ENCODE measurements at places on chromosomes 1 and 21. TPM values are rescaled to one million over a fixed set of nuclear protein-coding genes. Genes with fewer than 3 reads are reported as not detected.

Gene FAM72C
- total RNA-seq: not detected

Gene PPP1R8
- total RNA-seq: 33.0 TPM

DNA sequence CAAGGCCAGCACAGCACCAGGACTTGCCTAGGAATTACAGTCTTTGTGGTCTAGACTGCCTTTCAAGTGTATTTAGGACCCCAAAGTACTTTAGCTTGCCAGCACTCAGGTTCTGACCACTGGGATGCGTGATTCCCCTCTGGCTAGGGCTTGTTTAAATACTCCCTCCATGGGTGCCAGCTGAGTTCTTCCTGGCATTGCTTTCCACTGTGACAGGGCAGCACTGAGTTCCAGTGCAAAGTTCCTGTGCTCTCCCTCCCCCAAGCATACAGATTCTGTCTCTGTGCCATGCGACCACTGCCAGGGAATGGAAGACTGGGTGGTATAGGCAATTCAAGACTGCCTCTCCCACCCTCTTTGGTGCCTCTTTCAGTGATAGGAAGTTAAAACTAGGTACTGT, 45.9 kb downstream of the NIBAN1 start:
- H3K27me3 ChIP-seq: no peaks in the 10 kb centered on the region
- DNase-seq: no peak
- H3K36me3 ChIP-seq: no peaks in the 10 kb centered on the region
- H3K27ac ChIP-seq: no peak overlapping the region
- peaks cover 9% of the 10 kb centered on the region for H3K4me1 ChIP-seq

- no peaks in the 10 kb centered on the region for H3K4me1 ChIP-seq
- H3K4me3 ChIP-seq: no peak overlapping the region
- no peak overlapping the region for H3K27ac ChIP-seq
- no peaks in the 10 kb centered on the region for H3K36me3 ChIP-seq
Measured at GRCh38 chr21:24204641-24205040, 1402.6 kb downstream of the MRPL39 start.

DNA sequence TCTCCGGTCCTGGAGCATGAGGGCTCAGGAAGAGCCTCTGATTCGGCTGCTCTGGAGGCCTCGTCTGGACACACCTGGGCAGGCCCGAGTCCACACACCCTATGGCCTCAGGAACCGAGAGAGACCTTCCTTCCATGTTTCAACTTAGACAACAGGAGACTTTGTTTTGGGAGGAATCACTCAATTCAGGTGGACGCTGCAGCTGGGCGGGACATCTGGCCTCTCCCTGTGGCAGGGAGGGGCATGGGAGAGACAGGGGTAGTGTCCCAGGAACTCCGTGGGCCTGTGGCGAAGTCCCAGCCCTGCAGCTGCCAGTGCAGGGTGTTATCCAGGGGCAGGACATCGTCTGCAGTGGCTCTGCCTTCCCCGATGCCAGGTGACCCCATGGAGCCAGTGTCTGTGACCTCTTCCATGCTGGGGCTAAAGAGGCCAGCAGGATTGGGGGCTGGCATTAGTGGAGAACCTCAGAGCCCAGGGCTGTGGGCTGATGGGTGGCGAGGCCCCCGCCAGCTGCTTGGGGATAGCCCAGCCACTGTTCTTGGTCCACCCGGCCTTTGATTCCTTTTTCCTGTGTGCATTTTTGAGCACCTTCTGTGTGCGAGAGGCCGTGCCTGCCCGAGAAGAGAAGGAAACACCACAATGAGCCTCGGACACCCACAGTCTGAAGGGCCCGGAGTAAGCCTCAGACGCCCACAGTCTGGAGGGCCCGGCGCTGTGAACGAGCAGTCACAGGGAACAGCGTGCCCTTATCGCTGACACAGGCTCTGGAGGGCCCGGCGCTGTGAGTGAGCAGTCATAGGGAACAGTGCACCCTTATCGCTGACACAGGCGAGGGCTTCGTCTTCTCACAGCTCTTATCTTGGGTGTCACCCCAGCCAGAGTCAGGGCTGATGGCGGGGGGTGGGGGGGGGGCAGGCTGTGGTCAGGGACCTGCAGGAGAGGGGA, 6.2 kb downstream of the COL18A1 start:
- peaks cover 4% of the 10 kb centered on the region for H3K4me1 ChIP-seq
- DNase-seq: no peak
- peaks cover 6% of the 10 kb centered on the region for H3K27me3 ChIP-seq
- no peak overlapping the region for H3K4me3 ChIP-seq

DNA sequence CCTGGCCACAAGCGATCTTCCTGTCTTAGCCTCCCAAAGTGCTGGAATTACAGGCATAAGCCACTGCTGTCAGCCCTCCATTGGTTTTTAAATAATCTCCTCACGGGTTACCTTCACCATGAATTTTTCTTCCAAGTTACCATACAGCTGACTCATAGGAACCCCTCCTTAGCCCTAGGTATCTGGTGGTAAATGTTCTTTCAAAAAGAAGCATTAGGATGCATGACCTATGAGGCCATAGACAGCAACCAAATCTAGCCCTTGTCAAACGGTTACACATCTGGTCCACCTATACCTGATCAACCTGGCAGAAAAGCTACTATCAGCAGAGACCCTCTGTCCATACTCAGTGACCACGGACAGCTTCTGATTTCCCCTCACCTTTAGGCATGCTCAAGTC, 12.7 kb upstream of the DEGS1 start:
- no peaks in the 10 kb centered on the region for H3K4me1 ChIP-seq
- H3K27me3 ChIP-seq: no peaks in the 10 kb centered on the region
- no peak for DNase-seq
- no peak overlapping the region for H3K4me3 ChIP-seq
- no peak overlapping the region for H3K27ac ChIP-seq

DNA sequence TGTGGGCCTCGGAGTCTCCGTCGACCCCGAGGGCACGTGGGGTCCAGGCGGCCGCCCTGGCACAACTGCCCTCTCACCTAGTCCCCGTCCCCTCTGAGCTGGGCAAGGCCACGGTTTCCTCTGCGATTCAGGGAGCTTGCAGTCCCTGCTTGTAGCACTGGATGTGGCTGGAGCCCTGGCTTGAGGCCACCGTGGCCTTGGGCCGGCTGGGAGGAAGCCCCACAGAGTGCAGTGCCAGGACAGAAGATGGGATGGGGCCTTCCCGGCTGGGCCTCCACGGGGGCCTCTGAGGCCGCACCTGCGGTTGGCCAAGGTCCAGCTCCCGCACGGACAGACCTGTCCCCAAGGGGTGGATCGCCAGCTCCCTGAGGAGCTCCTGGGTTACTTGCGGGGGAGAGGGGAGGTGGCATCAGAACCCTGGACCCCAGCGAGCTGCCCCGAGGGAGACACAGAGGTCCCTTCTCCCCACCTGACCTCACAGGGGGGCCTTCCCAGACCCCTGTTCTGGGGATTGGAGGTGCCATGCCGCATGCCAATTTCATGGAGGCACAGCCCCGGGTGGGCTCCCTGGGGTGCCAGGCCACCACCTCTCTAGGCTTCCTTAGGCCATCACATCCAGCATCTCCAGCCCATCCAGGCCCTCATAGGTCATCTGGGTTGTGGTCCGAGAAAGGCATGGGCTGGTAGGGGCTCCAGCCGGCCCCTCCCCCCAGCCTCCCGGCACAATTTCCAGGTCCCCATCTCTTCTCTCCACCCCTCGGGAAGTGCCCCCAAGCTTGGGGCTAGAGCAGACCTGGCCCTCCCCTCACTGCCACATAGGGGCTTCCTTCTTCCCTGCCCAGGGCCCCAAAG, 80.8 kb downstream of the MORN1 start:
- H3K27me3 ChIP-seq: no peaks in the 10 kb centered on the region
- peaks cover 39% of the 10 kb centered on the region for H3K4me1 ChIP-seq
- DNase-seq: no peak

DNA sequence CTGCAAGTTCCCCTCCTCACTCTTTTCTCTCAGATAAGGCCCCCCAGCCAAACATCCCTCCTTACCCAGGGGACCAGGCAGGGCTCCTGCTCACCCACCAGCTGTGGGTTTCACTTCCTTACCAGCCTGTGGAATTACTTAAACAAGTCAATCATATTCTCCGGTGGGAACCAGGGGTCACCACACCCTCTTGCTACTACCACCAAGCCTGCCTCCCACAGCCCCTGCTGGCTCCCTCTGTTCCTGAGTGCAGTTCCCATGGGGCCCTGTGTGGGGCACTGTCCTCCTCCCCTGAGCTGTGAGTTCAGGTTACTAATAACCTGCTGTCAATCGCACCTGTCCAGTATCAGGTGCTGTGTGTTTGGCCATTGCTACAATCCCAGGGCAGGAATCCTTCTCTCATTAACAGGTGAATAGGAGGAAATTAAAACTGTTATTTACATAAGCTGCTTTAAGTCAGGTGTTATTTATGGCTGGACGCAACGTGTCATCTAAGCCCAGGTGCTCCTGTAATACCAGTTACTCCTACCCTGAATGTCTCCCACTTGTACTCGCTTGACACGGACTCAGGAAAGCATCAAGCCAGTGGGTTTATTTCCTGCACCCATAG, 53.1 kb upstream of the LBR start:
- DNase-seq: peak; percentile 71
- H3K27me3 ChIP-seq: no peaks in the 10 kb centered on the region
- H3K4me1 ChIP-seq: no peaks in the 10 kb centered on the region
- H3K27ac ChIP-seq: no peak overlapping the region
- H3K4me3 ChIP-seq: no peak overlapping the region

DNA sequence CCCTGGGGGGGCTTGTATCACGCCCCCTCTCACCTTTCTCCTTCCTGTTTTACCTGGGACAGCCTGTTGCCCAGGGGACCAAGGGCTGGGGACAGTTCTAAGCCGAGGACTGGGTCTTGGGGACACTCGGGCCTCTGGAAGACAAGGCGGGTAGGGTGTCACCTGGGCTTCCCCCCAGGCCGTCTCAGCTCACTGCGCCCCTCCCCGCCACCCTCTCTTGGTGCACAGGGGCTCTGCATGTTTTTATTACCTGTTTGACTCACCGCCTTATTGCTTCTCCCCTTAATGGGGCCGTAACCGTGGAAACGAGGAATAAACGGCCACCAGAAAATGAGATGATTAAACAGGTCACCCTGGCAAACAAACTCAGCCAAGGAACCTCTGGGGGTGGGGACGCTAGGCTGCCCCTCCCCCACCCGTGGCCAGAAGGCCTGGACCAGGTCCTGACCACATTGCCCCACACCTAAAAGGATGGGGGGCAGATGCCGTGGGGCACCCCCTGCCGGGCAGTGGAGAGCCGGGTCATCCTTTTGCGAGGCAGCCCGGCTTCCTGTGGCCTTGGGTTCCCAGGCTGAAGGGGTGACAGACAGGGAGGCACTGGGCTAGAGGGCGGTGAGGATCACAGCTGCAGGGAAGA, 109.9 kb downstream of the CASZ1 start:
- no peaks in the 10 kb centered on the region for H3K27me3 ChIP-seq
- no peak for DNase-seq
- peaks cover 70% of the 10 kb centered on the region for H3K4me1 ChIP-seq
- H3K4me3 ChIP-seq: no peak overlapping the region
- H3K27ac ChIP-seq: peak overlapping the region; percentile 77
- no peaks in the 10 kb centered on the region for H3K36me3 ChIP-seq

DNA sequence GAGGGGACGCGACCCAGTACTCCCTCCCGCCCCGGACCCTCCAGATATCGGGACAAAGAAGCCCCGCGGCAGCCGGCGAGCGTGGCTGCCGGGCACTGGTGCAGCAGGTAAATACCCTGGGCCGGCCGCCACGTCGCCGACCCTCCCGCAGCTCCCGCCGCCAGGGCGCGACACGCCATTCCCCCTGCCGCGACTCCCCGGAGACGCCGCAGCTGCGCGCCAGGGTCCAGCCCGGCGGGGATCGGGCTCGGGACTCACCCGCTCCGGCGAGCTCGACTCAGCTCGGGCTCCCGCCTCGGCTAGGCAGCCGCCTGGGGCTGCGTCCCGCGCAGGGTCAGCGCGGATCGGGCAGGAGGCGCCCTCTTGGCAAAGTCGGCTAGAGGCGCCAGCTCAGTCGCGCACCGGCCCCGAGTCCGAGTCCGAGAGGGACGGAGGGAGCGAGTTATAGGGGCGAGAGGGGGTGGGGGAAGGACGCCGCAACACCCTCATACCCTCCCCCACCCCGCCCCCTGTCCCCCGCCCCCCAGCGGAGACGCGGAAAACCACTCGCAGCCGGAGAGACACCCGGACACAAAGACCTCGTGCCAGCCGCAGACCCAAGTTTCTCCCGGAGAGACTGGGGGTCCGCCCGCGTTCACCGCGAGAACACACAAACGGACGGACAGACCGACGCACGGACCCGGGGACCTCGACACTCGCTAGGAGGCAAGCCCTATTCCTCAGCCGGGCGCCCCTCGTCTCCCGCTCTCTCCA, 985 bp downstream of the SYT6 start:
- H3K27me3 ChIP-seq: peaks cover 85% of the 10 kb centered on the region
- no peak overlapping the region for H3K27ac ChIP-seq
- peak overlapping the region; percentile 35 for H3K4me3 ChIP-seq
- DNase-seq: peak; percentile 78

DNA sequence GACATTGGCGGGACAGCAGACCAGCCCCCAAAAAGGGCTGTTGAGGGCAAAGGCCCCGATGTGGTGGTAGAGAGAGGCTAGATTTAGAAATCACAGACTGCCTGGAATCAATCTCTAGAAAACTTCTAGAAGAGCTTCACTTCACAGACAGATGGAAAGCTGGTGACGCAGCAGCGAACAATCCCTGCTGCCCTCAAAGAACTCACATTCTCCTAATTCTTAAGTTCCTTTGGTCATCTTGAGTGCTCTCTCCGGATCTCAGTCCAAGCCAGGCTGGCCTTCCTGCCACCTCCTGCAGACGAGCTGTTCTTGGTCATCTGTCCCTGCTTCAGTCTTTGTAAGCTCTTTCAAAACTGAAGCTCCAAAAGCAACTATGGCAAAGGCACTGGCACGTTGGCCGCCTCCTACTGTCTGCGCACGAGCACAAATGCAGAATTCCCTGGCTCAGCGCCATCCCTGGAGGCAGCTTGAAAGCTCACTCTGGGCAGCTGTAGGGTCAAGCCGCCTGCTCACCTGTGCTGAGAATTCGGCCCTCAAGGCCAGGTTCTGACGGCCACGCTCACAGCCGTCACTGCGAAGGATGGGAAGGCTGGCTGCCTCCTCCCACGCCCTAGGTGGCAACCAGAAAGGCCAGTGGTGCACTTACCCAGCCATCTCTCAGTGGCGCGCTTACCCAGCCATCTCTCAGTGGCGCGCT, 110.6 kb downstream of the NPHP4 start:
- H3K27me3 ChIP-seq: no peaks in the 10 kb centered on the region
- no peaks in the 10 kb centered on the region for H3K4me1 ChIP-seq
- H3K27ac ChIP-seq: no peak overlapping the region
- H3K4me3 ChIP-seq: no peak overlapping the region

GRCh38 chr1:29415156-29415830, 179.0 kb downstream of the PTPRU start:
- H3K4me3 ChIP-seq: no peak overlapping the region
- H3K27me3 ChIP-seq: peaks cover 11% of the 10 kb centered on the region
- no peak overlapping the region for H3K27ac ChIP-seq

GRCh38 chr1:54136963-54137533, 15.8 kb downstream of the CDCP2 start:
- H3K36me3 ChIP-seq: no peaks in the 10 kb centered on the region
- H3K27me3 ChIP-seq: no peaks in the 10 kb centered on the region
- DNase-seq: no peak
- no peaks in the 10 kb centered on the region for H3K4me1 ChIP-seq
- H3K4me3 ChIP-seq: no peak overlapping the region
- no peak overlapping the region for H3K27ac ChIP-seq

GRCh38 chr1:116972674-116973030, 28.9 kb upstream of the CD101 start:
- no peaks in the 10 kb centered on the region for H3K36me3 ChIP-seq
- H3K27me3 ChIP-seq: no peaks in the 10 kb centered on the region
- no peaks in the 10 kb centered on the region for H3K4me1 ChIP-seq
- no peak overlapping the region for H3K27ac ChIP-seq
- no peak for DNase-seq
- H3K4me3 ChIP-seq: no peak overlapping the region

- peaks cover 10% of the 10 kb centered on the region for H3K36me3 ChIP-seq
- no peaks in the 10 kb centered on the region for H3K27me3 ChIP-seq
- no peaks in the 10 kb centered on the region for H3K4me1 ChIP-seq
- no peak overlapping the region for H3K4me3 ChIP-seq
- DNase-seq: no peak
Measured at GRCh38 chr21:41737651-41738324, 29.1 kb downstream of the RIPK4 start.

Data from upper lobe of right lung (tissue), 1 donor.